ENCODE measurements at places on chromosomes 2 and 18. TPM values are rescaled to one million over a fixed set of nuclear protein-coding genes. Genes with fewer than 3 reads are reported as not detected.

DNA sequence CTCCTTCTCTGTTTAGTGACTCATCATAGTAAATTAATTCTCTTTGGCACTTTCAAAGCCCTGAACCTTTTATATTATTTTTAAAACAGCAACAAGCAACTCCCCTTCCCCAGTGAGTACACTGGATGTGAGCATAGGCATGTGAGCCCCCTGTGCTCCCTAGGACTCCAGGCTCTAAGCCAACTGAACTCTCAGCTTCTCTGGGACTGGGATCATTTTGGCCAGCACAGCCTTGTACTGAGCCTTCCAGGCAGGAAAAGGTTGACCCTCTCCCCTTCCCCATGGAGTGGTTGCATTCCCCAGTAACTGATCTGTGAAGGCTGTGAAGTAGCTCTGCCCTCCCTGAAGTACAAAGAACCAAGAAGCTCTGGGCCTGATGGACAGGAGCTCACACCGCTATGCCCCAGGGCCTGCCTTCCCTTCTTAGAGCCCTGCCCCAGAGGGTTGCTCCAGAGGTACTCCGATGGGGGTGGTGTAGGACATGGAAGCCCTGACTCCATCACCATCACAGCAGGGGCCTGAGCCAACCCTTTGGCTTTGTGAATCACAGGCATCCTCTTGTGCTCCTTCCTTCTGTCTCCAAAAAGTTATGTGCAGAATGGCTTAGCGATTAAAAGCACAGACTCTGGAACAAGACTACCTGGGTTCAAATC lies 57.8 kb downstream of the ADD2 start:
- no peak for DNase-seq

- no peak for DNase-seq
These were observed 68.7 kb upstream of the CABLES1 start for GRCh38 chr18:23066504-23067039.

- no peak for DNase-seq
These were observed 1822.6 kb downstream of the SUCLG1 start for GRCh38 chr2:82636402-82637020.

Gene STAT4
- 27.3 TPM for total RNA-seq

Gene RBBP8
- 7.6 TPM for total RNA-seq

Gene EFR3B
- total RNA-seq = 2.6 TPM

All from right atrium auricular region (tissue), 2 donors.